ENCODE measurements at places on chromosomes 1 and 21.

GRCh38 chr1:19398309-19398760 is 86.2 kb downstream of the SLC66A1 start:
- no peak for DNase-seq

GRCh38 chr1:160569806-160570205 is 9.5 kb downstream of the CD84 start:
- no peak for DNase-seq

DNA sequence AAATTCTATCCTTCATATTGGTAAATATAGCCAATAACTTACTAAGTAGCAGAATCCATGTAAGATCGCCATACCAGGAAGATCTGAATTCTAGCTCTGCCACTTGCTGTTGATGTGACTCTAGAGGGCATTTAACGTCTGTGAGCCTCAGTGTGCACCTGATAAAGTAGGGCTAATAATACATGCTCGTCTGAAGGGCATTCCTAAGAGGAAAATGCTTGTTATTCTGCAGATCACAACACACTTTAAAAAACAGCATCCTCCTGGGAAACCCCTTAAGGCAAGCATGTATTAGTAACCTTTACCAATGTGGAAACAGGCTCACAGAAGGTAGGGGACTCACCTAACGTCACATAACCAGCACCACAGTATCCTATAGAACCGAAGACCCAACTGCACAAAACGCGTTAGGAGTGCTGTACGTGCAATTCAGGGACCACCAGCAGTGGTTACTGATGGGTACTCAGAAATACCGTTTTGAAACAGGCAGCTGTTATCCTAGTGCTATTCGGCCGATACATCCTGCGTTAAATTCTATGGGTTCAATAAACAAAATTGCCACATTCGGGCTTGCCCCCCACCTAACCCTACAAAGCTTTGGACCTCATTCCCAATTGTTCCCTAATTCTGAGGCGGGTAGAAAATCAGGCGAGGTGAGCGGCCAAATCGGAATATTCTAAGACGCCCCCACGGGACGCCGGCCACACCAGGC is 758 bp downstream of the DEPDC1 start:
- DNase-seq, result no peak

DNA sequence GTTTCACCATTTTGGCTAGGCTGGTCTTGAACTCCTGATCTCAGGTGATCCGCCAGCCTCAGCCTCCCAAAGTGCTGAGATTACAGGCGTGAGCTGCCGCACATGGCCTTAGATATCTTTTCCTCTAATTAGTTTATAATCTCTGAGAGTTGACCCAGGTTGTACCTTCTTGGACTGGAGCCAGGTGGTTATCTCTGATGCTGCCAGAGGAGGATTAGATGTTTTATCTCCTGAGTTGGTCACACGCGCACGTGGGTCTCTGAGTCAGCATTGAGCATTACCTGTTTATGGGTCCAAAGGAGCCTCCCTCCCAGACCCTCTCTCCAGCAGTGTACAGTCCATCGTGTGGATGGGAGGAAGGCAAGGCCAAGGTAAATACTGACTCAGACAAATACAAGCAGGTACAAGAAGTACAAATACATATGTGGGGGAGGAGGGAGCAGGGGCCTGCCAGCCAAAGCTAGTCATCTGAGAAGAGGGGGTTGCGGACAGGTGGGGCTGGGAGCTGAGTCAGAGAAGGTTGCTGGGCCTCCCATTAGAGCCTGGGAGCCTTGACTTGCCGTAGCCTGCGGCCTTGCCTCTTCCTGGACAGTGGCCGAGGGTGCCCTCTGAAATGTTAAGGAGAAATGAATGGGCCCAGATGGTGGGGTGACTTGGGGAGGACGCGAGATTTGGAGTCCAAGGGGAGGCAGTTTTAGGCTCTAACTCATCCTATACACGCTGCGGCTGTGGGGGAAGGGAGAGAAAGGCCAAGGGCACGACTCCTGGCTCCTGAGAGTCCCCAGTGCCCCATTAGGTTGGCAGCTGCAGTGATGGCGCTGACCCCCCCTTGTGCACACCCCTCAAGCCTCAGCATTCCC is 13.1 kb downstream of the IL6R start:
- DNase-seq, result peak; percentile 41

- no peak for DNase-seq
Measured at GRCh38 chr1:217660353-217661062, 29.4 kb downstream of the SPATA17 start.

GRCh38 chr1:72006092-72006491 is 276.2 kb downstream of the NEGR1 start:
- no peak for DNase-seq

GRCh38 chr1:154094411-154094810 is 60.5 kb downstream of the NUP210L start:
- DNase-seq, result no peak

GRCh38 chr1:19353596-19353995 is 41.5 kb downstream of the SLC66A1 start:
- DNase-seq, result no peak

- DNase-seq, result no peak
Measured at GRCh38 chr1:27364696-27365371, 1.9 kb downstream of the MAP3K6 start.

DNA sequence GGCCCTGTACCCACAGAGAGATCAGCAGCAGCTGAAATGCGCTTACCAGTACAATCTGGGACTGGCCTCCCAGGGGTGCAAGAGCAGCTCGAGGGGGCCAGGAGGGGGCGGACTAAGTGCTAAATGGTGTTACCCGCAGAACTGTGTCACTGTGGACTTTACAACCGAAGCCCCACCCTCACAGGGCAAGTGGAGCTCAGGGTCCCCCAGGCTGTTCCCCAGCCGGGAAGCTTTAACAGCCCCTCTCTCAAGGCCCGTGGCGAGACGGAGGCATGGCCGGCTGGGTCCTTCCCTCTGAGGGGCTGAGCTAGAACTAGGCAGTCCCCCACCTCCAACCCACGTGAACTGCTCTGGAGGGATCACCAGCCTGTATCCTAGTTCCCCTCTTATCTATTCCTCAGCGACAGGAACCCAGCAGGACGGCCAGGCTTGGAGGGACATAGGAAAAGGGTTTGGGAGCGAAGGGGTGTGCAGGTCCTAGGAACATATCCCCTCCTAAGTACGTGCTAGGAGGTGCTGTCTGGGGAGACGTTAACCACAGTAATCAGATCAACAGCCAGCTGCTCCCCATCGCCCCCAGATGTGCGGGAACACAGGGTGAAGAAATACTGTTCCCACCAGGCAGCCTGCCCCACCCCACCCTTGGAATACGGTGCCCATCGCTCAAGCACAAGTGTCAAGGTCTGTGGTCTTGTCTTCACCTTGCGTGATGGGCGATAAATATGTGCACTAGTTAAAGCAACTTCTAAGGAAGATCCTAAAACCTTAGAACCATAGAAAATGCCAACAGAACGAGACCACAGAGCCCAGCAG is 24.4 kb downstream of the ZBTB17 start:
- DNase-seq, result peak; percentile 53

GRCh38 chr1:207059881-207060280 is 6.8 kb downstream of the PFKFB2 start:
- DNase-seq, result no peak

DNA sequence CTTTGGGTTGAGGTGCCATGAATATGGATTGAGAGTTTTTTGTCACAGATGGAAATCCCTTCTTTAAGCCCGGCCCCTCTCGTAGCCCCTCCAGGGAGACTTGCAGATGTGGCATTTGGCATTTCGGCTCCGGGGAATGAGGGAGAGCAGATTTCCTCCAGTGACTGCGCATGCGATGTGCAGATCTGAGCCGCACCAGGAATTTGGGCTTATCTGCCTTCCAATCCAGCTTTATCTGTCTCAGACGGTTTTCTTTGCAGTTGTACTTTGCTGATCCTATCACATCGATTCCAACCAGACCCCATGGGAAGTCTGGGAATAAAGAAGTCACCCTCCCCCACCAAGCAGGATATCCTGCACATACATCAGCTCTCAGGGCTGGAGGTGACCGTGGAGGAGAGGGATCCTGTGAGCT is 11.7 kb downstream of the KIF26B start:
- DNase-seq, result no peak

- DNase-seq, result no peak
Measured at GRCh38 chr1:14027099-14027498, 327.1 kb downstream of the PRDM2 start.

DNA sequence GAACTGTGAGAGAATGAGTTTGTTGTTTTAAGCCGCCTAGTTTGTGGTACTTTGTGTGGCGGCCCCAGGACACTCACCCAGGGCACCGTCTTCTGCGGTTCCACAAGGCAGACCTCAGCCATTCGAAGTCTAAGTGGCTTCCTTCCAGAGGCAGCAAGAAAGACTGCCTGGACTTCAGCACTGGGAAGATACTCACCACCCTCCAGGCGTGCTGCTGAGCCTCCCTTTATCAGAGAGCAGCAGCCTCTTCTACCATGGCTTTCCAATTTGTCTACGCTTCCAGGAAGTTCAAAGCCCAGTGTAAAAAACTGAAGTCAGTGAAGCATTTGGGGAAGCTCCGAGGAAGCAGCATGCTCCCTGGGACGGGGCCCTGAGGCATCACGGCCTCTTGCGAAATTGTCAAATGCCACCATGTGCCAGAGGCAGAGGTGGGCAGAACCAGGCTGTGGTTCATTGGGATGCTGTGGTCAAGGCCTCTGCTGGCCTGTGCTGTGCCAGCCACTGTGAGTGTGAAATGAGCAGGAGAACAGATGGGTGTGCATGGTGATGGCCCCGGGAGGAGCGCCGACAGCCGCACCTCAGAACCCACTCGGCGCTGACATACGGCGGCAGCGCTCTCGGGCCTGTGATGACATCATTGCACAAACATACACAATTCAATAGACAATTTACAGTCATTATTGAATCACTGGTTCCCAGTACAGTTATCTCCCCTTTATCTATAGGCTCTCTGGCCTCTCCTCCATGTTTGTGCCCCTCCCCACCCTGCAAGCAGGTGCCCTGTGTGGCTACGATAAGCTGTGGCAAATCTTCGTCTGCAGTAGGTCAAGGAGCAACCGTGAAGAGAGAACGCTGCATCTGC is 110.4 kb downstream of the PDE9A start:
- no peak for DNase-seq

GRCh38 chr1:222420633-222421032 is 127.3 kb downstream of the HHIPL2 start:
- peak; percentile 58 for DNase-seq

DNA sequence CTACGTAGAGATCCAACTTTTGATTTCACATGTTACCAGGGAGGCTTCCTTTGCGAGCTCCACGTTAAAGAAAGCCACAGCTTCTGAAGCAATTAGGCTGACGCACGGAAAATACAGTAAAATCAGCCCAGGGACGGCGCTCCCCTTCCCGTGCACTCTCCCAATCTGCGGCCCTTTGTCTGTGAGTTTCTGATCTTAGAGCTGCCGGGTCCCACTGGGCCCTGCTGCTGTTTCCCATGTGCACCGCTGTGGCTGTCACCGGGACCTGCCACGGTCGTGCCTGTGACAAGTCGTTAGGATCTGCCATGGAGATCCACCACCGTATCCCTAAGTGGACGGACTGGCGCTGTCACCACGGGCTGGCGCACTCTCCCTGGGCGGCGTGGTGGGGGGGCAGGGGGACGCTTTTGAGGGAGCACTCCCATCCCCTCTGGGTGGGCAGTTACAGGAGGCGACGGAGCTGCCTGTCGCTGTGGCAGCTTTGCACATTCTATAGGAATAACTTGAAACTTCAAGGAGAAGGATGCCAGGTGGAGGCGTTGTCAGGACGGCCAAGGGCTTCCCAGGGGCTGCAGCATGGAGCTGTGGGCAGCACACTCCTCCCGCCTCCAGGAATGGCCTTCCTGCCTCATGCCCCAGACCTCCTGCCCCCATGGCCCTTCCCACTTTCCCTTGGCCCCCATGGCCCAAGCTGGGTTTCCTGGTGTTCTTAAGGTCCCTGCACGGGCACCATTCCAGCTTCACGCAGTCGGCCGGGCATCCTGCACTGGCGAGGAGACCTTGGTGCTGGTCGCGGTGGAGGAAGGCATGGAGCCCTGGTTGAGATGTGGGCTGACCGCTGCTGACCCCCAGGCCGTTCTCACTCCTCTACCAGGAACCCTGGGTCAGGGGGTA is 85.1 kb downstream of the PRDM16 start:
- no peak for DNase-seq

DNA sequence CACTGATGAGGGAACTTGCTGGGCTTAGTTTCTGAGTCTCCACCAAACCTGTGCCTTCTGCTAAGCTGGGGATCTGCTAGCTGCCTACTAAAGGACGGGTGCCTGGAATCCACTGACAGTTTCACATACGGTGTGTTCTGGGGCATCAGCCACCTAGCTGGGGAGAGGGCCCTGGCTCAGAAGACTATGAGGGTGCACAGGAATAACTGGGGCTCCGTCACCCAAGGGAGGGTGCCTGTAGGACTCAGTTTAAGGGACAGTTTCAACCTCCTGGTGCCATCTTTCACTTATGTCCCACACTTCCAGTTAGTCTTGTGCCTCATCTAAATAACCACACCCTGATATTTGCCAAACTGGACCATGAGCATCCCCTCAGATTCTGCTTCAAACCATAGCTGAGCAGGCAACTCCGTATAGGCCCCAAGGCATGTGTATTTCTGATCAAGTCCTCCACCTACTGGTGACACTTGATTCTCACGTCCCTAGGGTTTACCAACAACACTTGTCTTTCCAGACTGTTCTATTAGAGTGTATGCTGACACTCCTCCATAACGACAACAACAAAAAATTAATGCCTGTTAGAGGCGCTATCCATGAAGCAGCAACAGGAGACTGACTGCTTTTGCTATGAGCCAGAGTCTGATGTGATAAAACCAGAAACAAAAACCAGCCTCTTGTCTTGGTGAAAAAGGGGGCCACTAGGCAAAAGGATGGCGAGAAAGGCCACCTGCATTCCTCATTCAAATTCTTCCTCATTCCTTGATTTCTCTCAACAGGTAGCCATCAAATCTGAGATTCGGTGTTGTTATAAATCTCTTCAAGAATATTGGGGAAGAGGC is 55.0 kb upstream of the PAXBP1 start:
- peak; percentile 51 for DNase-seq

DNA sequence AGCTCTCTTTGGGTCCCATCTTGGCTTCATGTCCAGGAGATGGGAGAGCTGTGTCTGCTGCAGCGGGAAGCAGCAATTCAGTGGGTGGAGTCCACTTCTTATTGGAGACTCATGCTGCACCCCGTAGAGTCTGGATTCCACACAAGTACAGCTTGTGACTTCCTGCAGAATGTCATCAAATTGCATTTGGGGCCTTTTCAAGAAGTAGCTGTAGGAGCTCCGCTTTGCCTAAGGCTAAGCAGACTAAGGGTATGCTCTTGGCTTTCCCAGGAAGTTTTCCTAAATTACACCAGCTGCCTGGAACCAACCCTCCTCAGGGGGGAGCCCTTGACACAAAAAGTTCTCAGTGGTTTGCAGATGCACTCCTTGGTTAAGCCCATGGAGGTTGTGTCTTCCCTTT is 5.7 kb upstream of the MOB3C start:
- DNase-seq, result no peak

DNA sequence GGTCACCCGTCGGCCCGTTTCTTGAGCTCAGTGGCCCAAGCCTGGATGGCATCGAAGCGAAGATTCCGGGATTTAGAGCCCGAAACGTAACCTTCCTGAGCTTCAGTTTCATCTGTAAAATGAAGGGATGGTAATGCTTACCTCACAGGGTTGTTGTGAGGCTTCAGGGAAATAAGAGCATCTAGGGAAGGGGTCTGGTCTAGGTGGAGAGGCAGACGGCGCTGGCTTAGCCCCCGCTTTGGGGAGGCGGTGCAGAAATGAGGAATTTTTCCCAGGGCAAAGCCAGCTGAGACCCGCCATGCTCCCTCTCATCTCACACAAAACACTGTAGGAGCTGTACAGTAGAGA is 717 bp upstream of the MYCL start:
- no peak for DNase-seq

Measured in CD4-positive, alpha-beta T cell treated with Interleukin-10 for 1 hour (primary cell).